ENCODE measurements at places on chromosomes 7 and 10. TPM values are rescaled to one million over a fixed set of nuclear protein-coding genes. Genes with fewer than 3 reads are reported as not detected.

Gene GIMAP5
- total RNA-seq, result 9.8 TPM

DNA sequence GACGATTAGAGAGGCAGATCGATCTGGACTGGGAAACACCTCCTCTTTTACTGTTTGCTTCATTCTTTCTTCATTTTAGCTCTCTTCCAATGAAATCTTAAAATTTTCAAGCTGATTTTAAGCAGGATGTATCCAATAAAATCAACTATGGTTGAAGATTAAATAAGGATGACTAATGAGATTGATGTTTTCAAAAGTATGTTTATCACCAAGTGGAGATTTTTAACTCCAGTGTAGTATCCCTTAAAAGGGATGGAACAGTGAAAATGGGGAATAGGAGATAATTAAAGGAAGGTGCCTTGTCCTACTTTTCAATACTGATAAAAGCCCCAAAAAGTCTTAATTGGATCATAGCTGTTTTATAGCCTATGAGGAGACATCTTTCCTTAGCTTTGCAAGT, 11.6 kb upstream of the LIPF start:
- DNase-seq, result no peak

DNA sequence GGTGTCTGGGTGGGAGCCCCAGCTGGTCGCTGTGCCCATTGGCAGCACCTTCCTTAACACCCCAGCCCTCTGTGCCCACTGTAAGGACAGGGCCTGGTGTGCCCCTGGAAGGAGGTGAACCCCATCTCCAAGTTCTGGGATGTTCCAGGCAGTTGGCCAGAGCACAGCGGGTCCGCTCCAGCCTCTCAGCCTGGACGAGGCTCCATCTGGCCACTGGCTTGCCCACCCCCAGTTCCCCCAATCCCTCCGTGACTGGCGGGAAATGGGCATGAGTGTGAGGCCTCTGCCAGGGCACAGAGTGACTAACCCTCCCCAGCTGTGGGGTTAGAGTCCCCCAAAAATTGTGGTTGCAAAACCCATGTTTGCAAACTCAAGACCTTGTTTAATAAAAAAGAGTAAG, 15.6 kb downstream of the GRIFIN start:
- DNase-seq, result no peak

DNA sequence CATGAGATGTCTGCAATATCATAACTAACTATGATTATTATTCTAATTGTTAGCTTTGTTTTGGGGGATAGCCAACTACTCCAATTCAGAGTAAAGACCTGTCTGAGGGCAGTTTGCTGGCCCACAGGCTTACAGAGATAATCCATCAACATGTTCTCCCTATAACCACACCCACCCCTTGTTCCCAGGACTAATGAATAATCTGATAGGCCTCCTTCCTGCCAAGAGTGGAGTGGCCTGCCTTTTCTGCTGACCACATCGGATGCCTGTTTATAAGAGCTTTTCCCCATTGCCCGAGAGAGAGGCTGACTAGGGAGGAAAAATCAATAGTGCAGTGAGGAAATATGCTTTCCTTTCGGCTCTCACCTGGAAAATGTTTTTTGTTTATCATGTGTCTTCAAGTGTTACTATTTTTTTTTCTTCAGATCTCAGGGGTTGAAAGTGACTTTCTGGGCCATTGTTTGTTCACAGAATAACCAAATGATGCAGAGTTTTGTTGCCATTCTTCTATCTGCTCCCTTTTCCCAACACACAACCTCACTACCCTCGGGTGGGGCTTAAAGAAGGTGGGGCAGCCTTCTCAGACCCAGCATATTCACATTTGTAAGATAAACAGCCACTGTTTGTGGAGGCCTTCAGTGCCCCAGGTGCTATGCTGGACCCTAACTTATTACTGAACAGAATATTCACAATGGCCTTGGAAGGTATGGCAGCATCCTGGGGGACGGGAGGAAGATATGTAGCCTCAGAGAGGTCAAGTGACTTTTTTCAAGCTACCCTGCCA, 38.4 kb downstream of the PLPP4 start:
- DNase-seq, result peak; percentile 79

- no peak for DNase-seq
Observed at GRCh38 chr7:101998029-101998905, 180.8 kb downstream of the CUX1 start.

All from mucosa of gallbladder (tissue), 1 donor.